Vagina (tissue), 2 donors: ENCODE measurements at places on chromosomes 16 and 17.

DNA sequence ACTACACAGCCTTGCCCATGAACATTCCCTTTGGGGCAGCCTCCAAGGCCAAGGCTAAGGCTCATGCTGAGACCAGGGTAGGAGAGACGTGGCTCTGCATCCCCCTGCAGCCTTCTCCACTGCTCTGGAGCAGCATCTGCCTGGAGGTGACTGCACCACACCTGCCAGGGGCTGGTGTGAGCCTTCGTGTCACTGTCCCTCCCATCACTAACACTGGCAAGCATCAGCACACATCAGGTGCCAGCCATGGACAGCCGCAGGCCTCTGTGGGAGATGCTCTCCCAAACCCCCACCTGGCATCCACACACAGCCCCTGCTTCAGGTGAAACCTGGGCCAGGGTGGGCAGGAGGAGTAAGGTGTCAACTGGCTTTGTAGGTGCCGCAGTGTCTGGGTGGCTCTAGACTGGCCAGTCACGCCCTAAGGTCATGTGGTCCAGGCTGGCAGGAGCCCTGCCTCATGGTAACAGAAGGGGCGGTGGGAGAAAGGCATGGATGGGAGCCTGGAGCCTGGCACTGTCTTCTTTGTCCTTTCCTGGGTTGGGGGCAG lies 18.1 kb upstream of the MTSS2 start:
- DNase-seq: no peak

DNA sequence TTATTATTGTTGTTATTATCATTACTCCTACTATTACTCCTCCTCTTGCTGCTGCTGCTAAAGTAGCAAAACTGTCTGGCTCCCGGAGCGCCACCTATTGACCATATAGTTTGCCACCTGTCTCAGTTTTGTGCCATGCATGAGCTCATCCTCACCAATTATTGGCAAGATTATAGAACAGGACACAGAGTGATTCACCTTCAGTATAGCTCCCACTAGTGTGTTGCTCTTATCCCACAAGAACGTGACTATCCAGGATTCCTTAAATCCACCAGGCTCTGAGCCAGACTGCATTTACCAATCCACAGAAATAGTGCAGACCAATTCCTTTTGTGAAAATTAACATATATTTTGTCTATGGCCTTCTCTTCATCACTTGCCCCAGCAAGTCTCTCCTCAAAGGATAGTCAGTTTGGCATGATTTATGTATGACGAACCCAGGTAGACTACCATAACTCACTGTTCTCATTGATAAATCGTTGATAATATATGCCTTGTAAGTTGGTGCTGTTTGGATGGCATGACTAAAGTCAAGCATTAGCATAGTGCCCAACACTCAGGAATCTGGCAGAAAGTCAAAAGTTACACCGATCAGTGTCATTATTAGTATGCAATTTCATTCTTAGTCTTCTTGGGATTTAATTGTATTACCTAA lies 405.5 kb upstream of the HSBP1 start:
- DNase-seq: no peak

GRCh38 chr17:61897548-61898180 lies 30.1 kb downstream of the INTS2 start:
- DNase-seq: no peak

DNA sequence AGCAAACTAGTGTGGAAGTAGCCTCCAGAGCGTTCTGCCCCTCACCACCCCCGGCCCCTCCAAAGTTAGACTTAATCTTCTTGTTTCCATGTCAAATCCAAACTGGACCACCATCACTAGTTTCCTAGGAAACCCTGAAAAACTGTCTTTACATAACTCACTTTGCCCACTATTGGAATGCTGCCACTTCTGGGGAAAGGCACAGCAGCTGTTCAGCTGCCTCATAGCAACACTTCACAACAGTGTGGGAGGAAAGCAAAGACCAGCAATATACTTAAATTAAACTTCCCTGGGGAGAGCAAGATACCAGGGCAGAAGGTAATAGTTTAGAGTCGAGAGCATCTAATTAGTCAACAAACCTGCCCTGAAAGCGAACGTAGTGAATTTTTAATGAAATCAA lies 452.2 kb downstream of the KCNJ2 start:
- no peak for DNase-seq

DNA sequence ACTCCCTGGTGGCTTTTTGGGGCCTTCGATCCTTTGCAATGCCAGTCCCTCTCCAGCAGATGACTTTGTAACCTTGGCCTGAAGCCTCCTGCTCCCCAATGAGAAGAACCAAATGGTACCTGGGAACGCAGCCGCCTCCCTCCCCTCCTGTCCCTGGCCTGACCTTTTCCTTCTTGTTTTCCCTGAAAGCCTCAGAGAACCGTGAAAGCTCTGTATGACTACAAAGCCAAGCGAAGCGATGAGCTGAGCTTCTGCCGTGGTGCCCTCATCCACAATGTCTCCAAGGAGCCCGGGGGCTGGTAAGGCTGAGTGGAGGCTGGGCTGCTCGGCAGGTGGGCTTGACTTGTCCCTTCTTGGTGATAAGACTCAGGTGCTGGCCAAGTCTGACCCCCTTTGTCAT lies 88.0 kb downstream of the SDR42E1 start:
- DNase-seq: no peak

- no peak for DNase-seq
These were observed 16.2 kb upstream of the PVALEF start for GRCh38 chr17:81148986-81149533.

GRCh38 chr16:88926374-88926990 lies 50.5 kb downstream of the CBFA2T3 start:
- no peak for DNase-seq

DNA sequence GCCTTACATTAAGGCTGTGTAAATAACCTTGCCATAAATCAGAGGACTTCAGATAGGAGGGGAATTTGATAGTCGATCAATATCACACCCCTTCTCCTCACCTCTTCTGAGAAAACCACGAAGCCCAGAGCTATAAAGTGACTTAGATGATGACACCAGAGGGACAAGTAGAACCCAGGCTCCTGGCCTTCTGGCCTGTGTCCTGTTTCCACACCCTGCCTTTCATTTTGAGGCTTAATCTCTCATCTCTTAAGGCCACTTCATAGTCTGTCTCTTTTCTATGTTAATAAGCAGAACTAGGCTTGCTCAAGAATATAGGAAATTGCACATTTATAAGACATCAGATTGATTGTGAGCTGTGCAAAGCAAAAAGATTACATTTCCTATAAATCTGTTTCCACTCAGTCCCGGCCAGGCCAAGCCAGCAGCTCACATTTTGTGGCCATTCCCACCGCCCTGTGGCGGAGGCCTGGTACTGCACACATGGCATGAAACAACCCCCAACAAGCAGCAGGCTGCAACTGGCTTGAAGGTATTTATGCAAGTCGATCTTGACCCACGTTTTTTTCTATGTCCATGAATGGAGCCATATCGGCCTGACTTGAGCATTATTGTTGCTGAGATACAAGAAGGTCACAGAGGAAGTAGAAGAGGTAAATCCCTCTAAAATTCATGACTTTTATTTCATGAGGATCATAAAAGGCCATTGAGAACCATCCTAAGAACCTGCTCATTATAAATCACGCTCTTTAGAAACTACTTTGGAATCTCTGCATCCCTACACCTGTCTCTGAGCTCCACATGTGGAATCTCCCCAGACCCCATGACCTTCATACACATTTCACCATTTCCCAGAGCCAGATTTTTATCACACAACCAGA lies 93.7 kb downstream of the PMP22 start:
- DNase-seq: no peak

- DNase-seq: no peak
These were observed 33.8 kb downstream of the FA2H start for GRCh38 chr16:74740795-74741304.

- DNase-seq: no peak
These were observed 2.7 kb downstream of the ACOX1 start for GRCh38 chr17:75976175-75976848.

DNA sequence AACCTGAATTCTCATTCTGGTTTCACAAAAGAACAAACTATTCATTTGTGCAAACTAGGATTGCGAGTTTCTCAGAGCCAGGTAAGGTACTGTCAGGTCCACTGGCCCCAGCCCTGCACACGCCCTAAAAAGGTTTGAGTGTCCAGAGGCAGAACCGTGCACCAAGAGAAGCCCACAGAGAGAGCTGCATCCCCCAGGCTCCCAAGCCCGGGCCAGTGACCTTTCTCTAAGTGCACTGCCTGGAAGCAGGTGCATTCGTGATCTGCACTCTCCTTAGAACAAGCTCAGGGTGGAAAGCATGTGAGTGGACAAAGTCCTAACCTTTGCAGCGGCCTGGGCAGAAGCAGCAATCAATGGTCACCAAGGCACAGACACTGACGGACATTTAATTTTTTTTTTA lies 26.8 kb downstream of the MEAK7 start:
- DNase-seq: no peak

- no peak for DNase-seq
These were observed 81.7 kb downstream of the ZDHHC7 start for GRCh38 chr16:84929421-84930297.

DNA sequence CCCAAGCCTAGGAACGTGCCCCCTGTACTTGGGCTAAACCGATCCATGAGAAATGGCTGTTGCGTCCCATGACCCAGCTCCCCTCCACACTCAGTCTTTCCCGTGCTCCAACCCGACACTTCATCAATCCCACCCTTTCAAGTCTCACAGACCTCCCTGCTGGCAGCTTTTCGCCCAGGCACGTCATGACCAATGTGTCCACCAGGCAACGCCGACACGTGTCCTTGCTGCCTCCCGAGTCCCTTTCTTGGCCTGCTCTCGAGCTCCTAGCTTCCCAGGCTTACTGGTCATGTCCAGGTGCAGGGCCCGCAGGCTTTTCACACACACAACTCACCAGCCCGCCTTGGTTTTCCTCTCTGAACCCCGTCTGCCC lies 12.2 kb downstream of the MNT start:
- no peak for DNase-seq
